ENCODE measurements at places on chromosomes 12 and 14. TPM values are rescaled to one million over a fixed set of nuclear protein-coding genes. Genes with fewer than 3 reads are reported as not detected.

The SERPINA5 gene
- total RNA-seq, result 5.5 TPM

The MFAP5 gene
- total RNA-seq, result not detected

The LRFN5 gene
- total RNA-seq, result 14.2 TPM

GRCh38 chr12:71565535-71565934, 98.1 kb downstream of the ZFC3H1 start:
- no peak for ATAC-seq

The DAO gene
- total RNA-seq, result 0.43 TPM

GRCh38 chr12:128245905-128246304, 21.1 kb upstream of the TMEM132C start:
- no peak for ATAC-seq

DNA sequence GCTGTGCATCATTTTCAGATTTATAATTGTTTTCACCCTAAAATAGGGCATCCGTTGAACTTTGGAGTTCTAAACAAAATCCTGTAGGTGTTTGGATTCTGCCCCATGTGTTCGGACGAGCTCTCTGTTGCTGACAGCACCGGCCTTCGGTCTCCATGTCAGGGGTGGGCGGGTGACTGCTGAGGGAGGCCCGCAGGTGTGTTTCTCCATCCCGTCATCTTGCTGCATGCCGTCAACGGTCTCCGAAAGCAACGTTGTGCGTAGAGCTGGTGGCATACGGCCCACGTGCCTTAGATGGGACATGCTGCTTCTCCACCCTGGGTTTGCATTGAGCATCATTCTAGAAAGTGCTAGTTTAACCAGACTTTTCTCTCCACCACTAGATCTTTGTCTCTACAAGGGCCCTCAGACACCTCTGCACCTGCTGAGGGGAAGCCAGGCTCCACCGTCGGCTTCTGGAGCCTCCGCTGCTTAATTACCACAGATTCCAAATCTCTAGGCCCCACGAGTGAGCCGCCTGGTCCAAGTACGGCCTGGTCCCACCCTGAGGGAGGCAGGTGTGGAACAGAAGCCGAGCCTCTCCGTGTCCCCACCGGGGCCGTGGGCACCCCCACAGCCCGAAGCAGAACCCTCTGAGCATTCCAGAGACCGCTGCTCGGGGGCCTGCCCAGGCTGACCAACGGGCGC, 15.7 kb upstream of the AMN start:
- ATAC-seq, result no peak

The ALG10B gene
- total RNA-seq, result 9.5 TPM

The SMOC1 gene
- total RNA-seq, result 0.29 TPM

The ALKBH1 gene
- 12.7 TPM for total RNA-seq

The SCN8A gene
- total RNA-seq, result 4.7 TPM

DNA sequence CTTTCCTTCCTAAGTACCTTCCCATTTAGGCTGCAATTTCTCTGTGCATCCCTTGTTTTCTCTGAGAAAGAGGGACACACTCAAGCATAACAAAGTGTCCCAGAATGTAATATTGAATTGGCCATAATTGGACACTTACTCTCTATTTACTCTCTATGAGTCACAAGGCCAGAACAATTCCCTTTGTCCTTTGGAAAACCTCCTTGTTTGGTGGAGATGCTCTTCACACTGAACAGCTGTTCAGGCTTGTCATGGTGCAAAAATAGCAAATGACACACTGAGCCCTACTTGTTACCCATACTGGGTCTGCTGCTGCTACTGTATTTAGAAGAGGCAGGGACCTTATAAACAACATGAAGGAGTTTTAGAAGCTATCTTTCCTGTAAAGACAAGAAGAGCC, 1590.5 kb upstream of the TMEM132C start:
- no peak for ATAC-seq

The CCDC60 gene
- total RNA-seq, result 11.5 TPM

DNA sequence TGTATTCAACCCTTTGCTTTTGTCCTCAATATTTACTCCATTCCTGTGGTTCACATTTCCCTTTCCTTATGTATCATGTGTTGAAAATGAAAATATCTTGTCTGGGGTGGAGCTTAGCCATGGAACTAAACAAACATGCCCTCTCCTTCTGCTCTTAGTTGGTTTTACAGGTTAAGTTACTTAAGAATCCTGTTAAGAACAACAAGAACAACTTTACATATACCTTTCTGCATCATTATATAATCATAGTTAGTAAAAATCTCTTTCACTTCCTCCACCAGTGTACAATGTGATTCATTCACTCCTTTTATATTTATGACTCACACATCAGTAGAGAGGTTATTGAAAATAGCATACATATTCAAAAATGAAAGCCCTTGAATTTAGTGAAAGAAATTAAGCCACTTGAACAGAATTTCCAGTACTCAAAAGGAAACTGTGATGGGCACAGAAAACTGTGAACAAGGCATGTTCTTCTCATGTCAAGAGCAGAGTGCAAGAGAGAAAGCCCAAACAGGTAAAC, 307.7 kb downstream of the CCDC91 start:
- ATAC-seq, result no peak

GRCh38 chr14:106268013-106268727, 741.8 kb downstream of the TMEM121 start:
- ATAC-seq, result no peak

- no peak for ATAC-seq
These were observed 26.1 kb downstream of the NRXN3 start for GRCh38 chr14:78196323-78196722.

GRCh38 chr14:70816525-70816924, 7.2 kb upstream of the MAP3K9 start:
- ATAC-seq, result no peak

DNA sequence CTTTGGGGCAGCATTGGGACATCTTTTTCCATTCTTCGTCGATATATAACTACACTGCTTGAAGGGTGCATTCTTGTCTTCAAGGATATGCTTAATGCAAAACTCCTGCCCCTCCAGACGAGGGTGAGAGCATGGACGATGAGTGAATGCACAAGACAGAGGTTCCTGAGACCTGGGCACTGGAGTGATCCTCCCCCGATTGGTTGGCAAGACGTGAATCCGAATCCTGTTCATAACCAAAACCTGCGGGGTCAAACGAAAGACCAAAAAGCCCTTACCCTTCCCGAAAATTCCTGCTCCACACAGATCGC, 684 bp downstream of the KANSL2 start:
- ATAC-seq, result no peak

GRCh38 chr12:124648710-124649384, 81.4 kb upstream of the NCOR2 start:
- no peak for ATAC-seq

DNA sequence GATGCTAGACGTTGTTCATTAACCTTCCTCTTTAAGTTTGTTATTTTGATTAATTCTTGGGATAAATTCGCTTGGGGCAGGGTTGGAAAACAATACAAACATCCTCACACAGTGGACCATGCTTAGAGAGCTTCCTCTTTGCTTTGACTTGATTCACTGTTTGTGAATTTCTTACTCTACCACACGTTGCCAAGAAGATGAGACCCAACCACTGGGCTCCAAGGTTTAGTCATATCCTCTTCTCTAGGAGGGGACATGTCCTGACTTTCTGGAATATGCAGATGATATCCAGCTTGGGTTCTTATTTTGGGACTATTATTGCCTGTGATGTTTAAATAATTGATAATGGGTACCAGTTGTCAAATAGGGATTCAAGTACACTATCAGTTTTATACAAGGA, 428.2 kb downstream of the ATP23 start:
- ATAC-seq, result no peak

The CLEC2B gene
- total RNA-seq, result 0.44 TPM

The BBS10 gene
- 11.2 TPM for total RNA-seq

The CLEC1A gene
- total RNA-seq, result 0.66 TPM

- no peak for ATAC-seq
These were observed 8.6 kb upstream of the TMCC3 start for GRCh38 chr12:94658931-94659330.

The TBK1 gene
- 14.0 TPM for total RNA-seq

DNA sequence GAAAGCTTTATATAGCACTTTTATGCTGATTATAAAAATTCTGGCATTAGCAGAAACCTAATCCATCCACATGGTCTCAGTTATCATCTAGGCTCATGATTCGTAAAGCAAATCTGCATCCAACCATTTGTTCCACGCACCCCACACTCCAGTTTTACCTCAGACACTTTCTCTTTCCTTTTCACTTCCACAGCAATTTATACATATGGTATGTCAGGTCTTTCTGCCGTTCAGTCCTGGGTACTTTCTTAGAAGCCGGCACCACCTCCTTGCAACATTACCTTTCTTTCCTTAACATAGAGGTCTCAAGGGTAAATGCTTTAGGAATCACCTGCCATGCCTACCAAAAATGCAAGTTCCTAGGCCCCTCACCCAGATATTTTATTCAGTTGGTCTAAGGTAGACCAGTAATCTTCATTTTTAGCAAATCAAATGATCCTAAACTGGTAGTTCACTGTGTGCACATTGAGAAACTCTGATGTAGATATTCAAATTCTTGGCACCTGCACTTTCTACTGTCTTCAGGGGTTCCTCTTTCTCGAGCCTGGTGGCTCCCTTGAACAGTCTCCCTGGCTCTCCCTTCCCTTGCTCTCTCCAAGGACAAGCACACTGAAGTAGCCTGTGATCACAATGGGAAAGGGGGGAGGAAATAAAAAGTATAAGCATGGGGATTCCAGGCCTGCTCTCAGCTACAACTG, 2.8 kb upstream of the KRAS start:
- ATAC-seq, result no peak

The MGST1 gene
- 229 TPM for total RNA-seq

The ZFYVE26 gene
- total RNA-seq, result 10.3 TPM

DNA sequence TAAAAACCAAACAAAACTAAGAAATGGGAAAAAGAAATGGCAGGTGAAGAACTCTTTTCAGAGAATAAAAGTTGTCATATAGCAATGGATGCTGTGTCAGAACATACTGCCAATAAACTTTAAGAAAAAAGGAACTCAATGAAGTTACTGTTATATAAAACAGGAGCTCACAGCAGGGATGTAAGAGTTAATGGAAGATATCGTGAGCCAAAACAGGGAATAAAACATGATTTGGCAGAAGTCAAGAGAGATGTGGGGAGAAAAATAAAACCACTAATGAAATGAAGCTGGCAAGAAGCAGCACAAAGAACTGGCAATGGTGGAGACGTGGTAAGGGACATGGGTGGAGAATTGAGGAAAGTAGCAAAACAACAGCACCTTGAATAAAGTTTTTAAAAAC, 61.0 kb downstream of the TAOK3 start:
- no peak for ATAC-seq

GRCh38 chr12:107493666-107494065, 191.9 kb upstream of the PWP1 start:
- ATAC-seq, result no peak

The SLCO1C1 gene
- not detected for total RNA-seq

DNA sequence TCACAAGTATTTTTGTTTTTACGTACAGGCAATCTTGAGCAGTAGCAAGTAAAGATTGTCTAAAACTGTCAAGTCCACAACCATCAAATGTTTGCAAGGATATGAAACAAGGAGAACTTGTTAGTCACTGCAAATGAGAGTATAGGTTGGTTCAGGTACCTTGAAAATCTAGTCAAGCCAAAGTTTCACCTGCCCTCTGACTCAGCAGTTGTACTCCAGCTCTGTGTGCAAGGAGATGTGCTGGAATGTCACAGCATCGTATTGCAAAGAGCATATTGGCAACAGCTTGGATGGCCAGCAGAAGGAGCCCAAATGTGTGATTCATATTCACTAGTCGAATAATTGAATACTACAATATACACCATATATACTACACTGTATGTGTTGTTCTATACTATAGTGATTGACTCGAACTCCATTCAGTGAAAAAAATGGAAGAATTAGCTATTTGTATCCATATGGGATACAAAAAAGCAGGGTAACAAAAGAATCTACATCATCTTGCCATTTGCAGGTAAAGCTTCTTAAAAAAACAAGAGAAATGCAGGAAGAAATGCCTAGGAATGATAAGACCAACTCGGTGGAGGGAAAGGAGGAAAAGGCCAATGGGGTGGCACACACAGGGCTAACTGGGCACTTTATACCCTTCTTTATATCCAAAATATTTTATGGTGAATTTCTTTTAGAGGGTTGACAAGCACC, 44.0 kb downstream of the EID3 start:
- ATAC-seq, result no peak
